ENCODE measurements at places on chromosomes 6 and 20.

DNA sequence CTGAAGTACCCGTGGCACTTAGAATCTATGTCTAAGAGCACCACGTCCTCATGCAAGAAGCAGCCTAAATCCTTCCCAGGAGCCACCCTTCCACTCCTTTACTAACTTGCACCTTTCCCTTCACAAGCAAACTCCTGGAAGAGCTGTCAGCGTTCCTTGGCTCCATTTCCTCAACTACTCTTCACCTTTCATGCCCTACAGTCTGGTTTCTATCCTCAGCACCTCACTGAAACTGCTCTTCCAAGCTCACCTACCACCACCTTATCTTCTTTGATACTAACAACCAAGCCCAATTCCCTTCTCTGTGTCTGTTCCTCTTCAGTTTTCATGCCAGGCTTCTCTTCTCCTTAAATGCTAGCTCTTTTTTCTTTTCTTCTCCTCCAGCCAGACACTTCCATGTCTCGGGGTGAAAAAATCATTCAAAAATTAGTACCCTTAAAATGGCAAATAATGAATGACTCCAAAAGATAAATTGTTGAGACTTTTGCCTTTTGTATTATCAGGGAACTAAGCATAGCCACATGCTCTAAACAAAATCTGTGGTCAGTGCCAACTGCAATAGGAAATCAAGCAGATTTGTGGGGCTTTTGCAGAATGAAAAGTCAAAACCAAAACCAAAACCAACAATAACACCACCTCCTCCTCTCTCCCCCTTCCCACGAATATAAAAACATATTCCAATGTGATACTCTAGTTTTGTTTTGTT is 149.6 kb upstream of the KCNK16 start:
- DNase-seq, result no peak

- DNase-seq, result no peak
Measured at GRCh38 chr6:43623880-43624785, 4.9 kb downstream of the GTPBP2 start.

- no peak for DNase-seq
Measured at GRCh38 chr6:13229205-13230085, 98.9 kb downstream of the TBC1D7 start.

- DNase-seq, result no peak
Measured at GRCh38 chr6:126945150-126945685, 173.3 kb upstream of the RSPO3 start.

DNA sequence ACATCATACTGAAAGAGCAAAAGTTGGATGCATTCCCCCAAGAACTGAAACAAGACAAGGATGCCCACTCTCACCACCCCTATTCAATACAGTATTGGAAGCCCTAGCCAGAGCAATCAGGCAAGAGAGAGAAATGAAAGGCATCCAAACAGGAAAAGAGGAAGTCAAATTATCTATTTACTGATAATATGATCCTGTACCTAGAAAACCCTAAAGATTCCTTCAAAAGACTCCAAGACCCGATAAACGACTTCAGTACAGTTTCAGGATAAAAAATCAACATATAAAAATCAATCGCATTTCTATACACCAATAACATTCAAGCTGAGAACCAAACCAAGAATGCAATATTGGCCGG is 14.5 kb downstream of the CDK19 start:
- no peak for DNase-seq

Measured in NCI-H2029 (cell line).